ENCODE measurements at places on chromosomes 3 and 15.

- no peak for DNase-seq
These were observed 326.8 kb downstream of the TBL1XR1 start for GRCh38 chr3:176870451-176870850.

- DNase-seq, result no peak
These were observed 71.6 kb downstream of the CHD2 start for GRCh38 chr15:92971713-92972112.

GRCh38 chr3:124650798-124651197 lies 79.5 kb upstream of the UMPS start:
- DNase-seq, result no peak

GRCh38 chr3:75237053-75237452 lies 427.1 kb upstream of the FRG2C start:
- no peak for DNase-seq

DNA sequence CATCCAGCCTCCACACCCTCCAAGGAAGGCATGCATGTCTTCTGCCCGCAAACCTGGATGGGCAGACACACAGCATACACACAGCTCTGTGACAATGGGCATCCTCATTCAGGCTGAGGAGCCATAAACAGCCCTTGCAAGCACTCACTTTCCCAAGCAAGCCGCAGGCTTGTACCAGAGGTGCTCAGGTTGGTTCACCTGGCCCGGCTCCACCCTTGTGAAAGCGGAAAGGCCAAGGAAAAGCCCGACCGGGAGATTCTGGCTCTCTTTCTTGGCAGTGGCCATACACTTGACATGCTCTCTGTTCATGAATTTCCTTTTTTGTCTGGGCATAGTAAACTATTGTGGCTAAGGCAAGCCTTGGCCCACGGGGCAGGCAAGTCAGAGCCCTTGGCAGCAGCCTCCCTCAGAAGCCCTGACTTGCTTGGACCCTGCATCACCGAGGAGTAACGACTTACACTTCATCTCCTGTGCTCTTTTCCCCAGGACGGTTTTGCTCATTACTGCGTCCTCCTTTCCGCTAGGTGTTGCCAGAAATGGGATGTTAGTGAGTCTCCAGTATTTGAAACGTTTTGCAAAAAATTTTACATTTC lies 74.6 kb upstream of the BNC1 start:
- no peak for DNase-seq

- DNase-seq, result no peak
These were observed 51.4 kb downstream of the XXYLT1 start for GRCh38 chr3:195219351-195220230.

- no peak for DNase-seq
These were observed 52.4 kb downstream of the PDZRN3 start for GRCh38 chr3:73572368-73572767.

DNA sequence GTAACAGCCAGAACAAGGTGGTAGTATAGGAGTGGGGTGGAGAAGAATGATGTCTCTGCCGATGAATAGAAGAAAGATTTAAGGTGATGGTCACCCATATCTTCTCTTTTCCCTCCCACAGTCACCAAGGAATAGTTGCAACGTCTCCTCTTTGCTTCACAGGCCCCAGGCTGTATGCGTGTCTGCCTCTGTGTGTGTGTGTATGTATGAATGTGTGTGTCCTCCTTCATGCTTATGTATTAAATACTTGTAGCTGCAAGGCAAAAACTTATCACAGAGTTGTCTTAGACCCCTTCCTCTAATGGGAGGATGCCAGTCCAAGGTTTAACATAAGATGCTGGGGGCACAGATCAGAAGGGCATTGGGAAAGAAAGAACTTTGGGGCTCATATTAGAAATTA lies 19.1 kb upstream of the BNC1 start:
- DNase-seq, result no peak

Data from mesenchymal stem cell (in vitro differentiated cells and primary cell).